ENCODE measurements at places on chromosomes 2 and 18. TPM values are rescaled to one million over a fixed set of nuclear protein-coding genes. Genes with fewer than 3 reads are reported as not detected.

DNA sequence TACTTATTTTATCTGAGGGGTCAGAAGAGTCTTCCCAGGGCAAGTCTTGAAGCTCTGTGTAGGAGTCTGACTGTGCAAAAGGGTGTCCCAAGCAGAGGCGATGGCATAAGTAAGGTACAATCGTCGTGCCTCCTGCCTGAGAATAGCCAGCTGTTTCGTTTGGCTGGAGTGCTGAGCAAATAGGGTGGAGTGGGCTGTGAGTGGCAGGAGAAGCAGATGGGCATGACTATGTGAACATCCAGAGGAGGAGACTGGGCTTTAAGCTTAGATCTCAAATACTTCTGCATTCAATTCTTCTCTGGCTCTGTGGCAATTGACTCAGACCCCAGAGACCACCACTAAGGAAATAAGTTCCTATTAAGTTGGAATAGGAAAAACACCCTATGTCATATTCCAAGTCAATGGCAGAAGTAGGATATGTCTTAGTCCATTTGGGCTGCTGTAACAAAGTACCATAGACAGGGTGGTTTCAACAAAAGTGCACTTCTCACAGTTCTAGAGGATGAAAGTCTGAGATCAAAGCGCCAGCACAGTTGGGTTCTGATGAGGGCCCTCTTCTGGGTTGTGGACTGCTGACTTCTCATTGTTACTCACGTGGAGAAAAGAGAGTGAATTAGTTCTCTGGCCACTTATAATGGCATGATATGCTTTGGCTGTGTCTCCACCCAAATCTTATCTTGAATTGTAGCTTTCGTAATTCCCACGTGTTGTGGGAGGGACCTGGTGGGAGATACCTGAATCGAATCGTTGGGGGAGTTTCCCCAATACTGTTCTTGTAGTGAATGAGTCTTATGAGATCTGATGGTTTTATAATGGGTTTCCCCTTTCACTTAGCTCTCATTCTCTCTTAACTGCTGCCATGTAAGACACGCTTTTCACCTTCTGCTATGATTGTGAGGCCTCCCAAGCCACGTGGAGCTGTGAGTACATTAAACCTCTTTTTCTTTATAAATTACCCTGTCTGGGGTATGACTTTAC, 120.2 kb downstream of the LPIN1 start:
- no peak for DNase-seq

GRCh38 chr2:108612153-108612513, 77.9 kb downstream of the LIMS1 start:
- DNase-seq: no peak

DNA sequence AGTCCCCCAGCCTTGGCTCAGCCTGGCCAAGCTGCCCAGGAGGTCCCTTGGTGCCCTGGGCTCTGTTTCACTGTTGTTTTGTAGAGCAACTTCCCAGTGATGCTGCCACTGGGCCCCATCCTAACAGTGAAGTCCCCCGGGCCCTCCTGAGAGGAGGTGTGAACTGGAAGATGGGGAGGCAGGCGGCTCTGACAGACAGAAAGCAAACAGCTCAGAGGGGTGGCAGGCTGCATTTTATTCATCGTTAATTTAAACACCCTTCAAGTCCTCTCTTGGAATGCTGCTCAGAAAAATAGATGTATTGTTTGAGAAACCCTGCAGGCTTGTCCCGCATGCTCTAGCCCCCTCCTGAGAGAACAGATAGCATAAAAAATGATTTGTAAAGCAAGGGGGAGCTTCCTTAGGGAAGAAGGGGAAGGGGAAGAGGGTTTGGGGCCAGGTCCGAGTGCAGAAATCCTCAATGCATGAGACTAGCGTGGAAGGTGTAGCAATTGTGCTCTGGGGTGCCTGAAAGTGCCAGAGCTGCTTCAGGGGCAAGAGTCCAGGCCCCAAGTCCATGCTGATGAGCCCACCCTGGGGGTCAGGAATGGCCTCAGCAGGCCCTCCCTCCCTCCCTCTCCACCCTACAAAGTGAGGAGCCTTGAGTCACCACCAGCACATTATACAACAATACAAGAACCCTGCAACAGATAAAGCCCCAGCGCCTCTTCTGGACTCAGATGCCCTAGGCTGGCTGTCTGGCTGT, 113.6 kb downstream of the MSH2 start:
- DNase-seq: no peak

GRCh38 chr2:11396021-11396420, 51.6 kb upstream of the ROCK2 start:
- no peak for DNase-seq

The NCKAP5 gene
- 5.4 TPM for total RNA-seq

The INPP5D gene
- total RNA-seq: 2.9 TPM

The GCFC2 gene
- 12.7 TPM for total RNA-seq
